Mucosa of descending colon (tissue), 3 donors: ENCODE measurements at places on chromosomes 1 and 21.

DNA sequence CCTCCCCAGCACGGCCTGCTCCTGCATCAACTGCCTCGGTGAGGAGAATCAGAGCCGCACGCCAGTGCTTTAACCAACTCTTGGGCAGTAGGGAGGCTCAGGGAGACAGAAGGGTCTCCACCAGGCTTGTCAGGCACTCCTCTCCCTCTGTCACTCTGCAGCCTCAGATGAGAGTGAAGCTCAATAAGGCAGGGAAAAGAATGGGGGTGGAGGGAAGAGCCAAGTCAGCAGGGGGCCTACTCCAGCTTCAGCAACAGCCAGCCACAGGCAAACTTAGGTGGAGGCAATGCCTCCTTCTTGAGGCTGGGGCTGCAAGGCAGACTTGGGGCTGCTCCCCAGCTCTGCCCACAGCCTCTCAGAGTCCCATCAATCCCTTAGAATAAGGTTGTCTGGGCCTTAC, 51.8 kb upstream of the A3GALT2 start:
- DNase-seq = no peak

- no peak for DNase-seq
Measured at GRCh38 chr21:46046471-46046870, 51.4 kb upstream of the COL6A2 start.

GRCh38 chr21:33157303-33157702, 72.4 kb upstream of the IFNAR2 start:
- DNase-seq = no peak

DNA sequence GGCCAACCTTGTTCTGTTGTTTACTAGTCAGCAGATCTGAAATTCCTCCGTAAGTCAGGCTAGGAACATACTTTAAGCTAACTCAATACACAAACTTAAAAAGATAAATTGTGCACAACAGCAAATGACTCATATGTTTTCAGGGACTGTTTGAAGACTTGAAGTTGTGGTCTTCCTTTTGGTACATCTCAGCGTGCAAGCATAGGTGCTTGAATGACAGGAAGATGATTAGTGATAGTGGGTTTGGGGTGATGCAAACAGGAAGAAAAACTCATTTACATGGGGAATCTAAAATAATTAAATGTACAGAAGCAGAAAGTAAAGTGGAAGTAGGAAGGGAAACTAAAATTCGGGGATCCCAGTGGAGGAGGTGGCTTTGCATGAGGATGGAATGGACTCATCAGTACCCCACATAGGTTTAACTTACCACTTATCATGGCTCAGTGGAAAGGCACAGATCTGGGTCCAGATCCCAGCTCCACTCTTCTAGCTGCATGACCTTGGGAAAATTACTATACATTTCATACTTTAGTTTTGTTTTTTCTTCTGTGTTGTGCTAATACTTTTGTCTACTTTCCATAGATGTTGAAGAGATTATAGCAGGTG, 122.3 kb downstream of the XCL2 start:
- DNase-seq = no peak

GRCh38 chr1:74222701-74223100, 12.5 kb upstream of the TNNI3K start:
- DNase-seq = no peak
